Tibial nerve (tissue), 4 donors: ENCODE measurements at places on chromosomes 3 and 15. TPM values are rescaled to one million over a fixed set of nuclear protein-coding genes. Genes with fewer than 3 reads are reported as not detected.

ZDHHC23 gene
- 3.5 TPM for total RNA-seq

ZNF621 gene
- 25.2 TPM for total RNA-seq

XCR1 gene
- not detected for total RNA-seq

ZSCAN29 gene
- 27.0 TPM for total RNA-seq

SLC12A1 gene
- not detected for total RNA-seq

CCK gene
- total RNA-seq = not detected

MELTF gene
- 8.8 TPM for total RNA-seq

P2RY12 gene
- 8.4 TPM for total RNA-seq

GJD2 gene
- total RNA-seq = not detected

XPC gene
- 57.9 TPM for total RNA-seq

DNA sequence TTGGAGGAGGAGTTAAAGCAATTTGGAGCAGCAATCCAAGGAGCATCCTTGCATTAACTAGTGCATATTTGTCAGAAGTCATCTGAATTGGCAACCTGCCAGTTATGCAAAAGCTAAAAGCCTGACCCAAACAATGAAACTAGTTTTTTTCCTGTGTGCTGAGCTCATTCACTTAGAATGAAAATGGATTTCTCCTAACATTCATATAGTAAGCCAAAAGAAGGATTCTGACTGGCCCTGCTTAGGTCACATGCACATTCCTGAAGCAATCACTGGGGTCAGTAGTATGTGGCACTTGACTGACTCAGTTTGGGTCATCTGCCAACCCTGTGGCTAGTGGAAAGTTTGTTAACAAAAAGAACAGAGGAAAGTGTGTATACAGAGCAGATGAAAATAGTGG lies 30.5 kb downstream of the OXSM start:
- no peak for DNase-seq

- DNase-seq = no peak
These were observed at the start of gene DOCK3 for GRCh38 chr3:50674349-50675178. Gene DOCK3 (plus strand): TSS chr3:50674927. CDS start chr3:50675264, 337 bp downstream.

GRCh38 chr15:62272290-62272689 lies 107.2 kb upstream of the C2CD4B start:
- DNase-seq = no peak

DNA sequence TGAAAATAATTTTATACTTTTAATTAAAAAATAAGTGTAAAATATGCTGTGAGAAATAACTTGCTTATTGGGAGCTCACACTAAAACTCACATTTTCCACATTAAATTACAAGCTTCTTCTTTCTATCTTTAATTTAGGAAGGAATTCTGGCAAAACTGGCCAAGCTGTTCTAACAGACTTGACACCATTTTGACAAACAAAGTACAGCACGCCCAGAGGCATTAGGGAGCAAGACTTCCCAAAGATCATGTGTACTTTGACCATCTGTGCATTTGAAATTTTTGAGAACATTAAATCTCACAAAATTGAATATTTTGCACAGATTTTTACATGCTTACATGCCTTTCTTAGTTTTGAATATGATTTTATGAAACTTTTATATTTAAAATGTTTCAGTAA lies 1288.4 kb upstream of the CADM2 start:
- DNase-seq = no peak

DNA sequence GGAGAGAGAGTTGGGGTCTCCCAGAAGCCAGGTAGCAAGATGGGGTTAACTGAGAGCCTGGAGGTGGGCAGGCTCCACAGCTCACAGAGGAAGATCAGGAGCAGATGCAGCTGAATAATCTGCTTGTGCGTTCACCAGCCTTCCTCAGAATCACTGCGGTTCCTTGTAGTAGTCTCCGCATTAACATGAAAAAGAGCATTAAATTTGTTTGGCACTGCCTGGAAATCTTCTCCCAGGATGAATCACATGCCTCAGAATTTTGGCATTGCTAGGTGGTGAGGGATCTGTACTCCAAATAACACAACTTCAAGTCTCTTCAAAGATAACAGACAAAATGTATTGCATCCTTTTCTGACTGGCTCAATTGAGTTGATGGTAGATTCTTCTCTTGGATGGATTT lies 700.6 kb upstream of the ARRDC4 start:
- DNase-seq = no peak

GRCh38 chr3:171804618-171805389 lies 5.5 kb downstream of the PLD1 start:
- no peak for DNase-seq

GRCh38 chr3:104598848-104599511 lies 767.7 kb upstream of the ALCAM start:
- DNase-seq = no peak

DNA sequence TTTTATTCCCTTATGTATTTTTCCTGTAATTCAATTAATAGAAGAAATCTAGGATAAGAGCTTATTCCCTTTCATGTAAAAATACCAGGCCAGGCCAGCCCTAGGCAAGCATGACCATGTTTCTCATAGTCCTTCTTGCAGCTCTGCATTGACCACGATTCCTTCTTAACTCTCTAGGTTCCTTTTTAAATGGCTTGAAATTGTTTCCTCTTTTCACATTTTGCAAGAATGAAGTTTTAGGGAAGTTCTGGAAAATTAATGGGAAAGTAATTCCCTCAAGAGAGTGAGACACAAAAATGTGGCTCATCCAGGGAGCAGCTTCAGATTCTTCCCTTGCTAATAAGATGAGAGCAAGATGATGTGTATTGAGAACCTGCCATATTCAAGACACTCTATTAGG lies 116.5 kb upstream of the FGF7 start:
- DNase-seq = no peak

DNA sequence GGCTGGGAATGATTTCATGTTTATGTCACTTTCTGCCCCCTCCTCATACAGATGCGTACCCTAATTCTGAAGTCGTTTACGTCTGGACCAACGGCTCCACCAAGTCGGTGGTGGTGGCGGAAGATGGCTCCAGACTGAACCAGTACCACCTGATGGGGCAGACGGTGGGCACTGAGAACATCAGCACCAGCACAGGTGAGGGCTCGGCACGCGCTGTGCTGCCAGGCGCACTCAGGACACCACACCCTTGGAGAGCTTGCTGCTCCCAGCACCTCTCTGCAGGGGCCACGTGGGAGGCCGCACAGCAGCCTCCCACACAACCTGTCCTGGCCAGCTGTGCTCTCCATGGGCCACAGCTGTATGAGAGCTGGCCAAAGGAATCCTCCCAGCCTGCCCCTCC lies 33.8 kb upstream of the GABRG3 start:
- DNase-seq = no peak

GRCh38 chr15:34718681-34719665 lies 35.8 kb downstream of the GJD2 start:
- no peak for DNase-seq

- DNase-seq = no peak
These were observed 24.9 kb upstream of the ARPIN start for GRCh38 chr15:89937365-89938350.

DNA sequence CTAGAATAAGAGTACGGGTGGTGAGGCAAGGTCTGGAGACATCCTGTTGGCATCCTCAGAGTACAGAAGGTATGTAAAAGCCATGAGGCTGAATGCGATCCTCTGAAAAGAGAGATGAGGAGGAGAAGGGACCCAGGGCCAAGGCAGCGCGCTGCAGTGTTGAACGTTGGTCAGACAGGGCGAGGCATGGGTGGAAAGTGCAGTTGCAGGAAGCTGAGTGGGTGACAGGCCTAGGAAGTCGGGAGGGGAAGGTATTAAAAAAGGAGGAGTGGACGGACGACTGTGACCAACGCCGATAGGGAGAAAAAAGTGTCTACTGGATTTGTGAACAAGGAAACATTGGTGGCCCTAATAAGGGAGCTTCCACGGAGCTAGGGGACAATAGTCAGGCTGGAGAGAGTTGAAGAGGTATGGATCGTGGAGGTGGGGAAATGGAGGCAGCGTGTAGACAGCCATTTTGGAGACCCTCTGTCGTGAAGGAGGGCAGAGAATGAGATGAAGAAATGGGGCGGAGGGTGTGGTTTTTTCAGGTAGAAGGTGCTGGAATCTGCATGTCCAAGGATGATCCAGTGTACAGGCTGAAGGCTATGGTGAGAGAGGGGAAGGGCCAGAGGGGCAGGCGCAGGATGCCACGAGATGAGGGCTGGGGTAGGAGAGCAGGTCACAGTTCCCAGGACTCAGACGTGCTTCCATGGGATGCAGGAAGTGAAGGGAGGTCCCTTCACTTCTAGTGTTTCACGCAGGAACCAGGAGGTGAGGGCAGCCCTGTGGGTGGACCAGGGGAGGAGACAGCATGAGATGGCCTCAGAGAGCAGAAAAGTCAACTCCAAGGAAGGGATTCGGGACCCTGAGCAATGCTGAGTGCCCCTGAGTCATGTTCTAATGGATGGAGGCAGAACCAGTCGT lies 115.9 kb downstream of the ASB7 start:
- peak; percentile 3 for DNase-seq

GRCh38 chr3:104631254-104631653 lies 735.5 kb upstream of the ALCAM start:
- DNase-seq = no peak

GRCh38 chr15:31147944-31148296 lies 46.4 kb upstream of the TRPM1 start:
- no peak for DNase-seq

DNA sequence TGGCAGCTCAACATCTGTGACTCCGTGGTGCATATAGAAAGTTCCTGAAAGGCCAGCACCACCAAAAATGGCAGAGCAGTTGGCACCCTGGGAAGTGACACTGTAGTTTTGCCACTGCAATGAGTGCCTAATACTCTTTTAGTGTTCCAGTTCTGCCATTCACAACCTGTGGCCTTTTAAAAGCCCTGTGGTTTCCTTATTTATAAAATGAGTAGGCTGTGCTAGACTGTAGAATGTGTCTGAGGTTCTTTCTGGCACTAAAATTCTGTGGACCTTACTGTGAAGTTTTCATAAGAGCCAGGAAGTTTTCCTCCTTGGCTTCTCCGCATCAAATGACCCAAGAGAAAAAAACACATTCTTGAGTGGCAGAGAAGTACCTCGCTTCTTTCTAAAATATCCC lies 74.1 kb downstream of the MME start:
- no peak for DNase-seq

DNA sequence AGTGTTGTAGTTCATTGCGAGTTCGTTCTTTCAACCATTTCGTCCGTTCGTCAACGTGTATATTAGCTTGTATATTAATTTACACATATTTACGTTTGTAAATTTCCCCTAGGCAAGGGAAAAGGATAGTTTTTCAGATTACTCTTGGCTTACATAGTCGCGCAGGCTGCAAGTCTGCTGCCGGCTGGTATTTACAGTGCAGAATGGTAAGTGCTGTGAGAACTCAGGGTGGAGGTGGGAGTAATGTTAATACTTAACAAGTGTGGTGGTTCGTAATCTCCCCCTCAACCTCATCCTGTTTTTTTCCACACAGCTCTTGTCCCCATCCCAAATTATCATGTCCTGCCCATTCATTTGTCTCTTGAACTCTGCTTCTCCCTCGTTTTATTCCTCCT lies 766 bp downstream of the FAM98B start:
- DNase-seq = no peak
